ENCODE measurements at places on chromosomes 2 and 18. TPM values are rescaled to one million over a fixed set of nuclear protein-coding genes. Genes with fewer than 3 reads are reported as not detected.
A peak's percentile ranks its signal among the peaks of the same experiment; 100 is the strongest.

DNA sequence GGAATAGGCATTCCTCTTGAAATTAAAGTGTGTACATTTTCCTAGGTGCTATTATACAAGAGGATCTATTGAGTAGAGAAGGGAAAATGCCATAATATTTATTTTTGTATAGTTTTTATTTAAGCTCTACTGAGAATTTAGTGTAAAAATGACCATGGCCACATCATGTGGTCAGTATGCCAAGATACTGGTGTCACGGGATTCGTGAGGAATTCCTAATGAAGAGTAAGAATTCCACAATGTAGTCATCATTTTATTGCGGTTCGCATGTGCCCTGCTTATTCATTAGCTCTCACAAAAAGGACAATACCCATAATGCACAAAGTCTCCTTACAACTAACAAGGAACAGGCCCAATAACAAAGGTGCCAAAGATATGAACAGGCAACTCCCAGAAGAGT is 39.3 kb upstream of the PARD3B start:
- H3K36me3 ChIP-seq: no peaks in the 10 kb centered on the region
- no peak overlapping the region for H3K27ac ChIP-seq
- H3K27me3 ChIP-seq: no peaks in the 10 kb centered on the region
- H3K4me3 ChIP-seq: no peak overlapping the region
- no peaks in the 10 kb centered on the region for H3K4me1 ChIP-seq

- DNase-seq: no peak
- peaks cover 6% of the 10 kb centered on the region for H3K4me1 ChIP-seq
- H3K4me3 ChIP-seq: no peak overlapping the region
- no peak overlapping the region for H3K27ac ChIP-seq
These were observed 61.3 kb downstream of the ATL2 start for GRCh38 chr2:38315707-38316333.

GRCh38 chr2:199463708-199464605 is 6.2 kb upstream of the SATB2 start:
- H3K27ac ChIP-seq: no peak overlapping the region
- H3K36me3 ChIP-seq: no peaks in the 10 kb centered on the region
- peaks cover 20% of the 10 kb centered on the region for H3K4me1 ChIP-seq
- H3K4me3 ChIP-seq: peak overlapping the region; percentile 47

The CSRNP3 gene
- 1.9 TPM for total RNA-seq

The PXDN gene
- 58.4 TPM for total RNA-seq

Measured in upper lobe of right lung (tissue), 1 donor.